Activated CD4-positive, alpha-beta T cell treated with anti-CD3 and anti-CD28 coated beads, Interleukin-2, amount 10 ng/mL, durations not matched to agents 24 days and 14 days (primary cell): ENCODE measurements at places on chromosomes 7 and 10.

DNA sequence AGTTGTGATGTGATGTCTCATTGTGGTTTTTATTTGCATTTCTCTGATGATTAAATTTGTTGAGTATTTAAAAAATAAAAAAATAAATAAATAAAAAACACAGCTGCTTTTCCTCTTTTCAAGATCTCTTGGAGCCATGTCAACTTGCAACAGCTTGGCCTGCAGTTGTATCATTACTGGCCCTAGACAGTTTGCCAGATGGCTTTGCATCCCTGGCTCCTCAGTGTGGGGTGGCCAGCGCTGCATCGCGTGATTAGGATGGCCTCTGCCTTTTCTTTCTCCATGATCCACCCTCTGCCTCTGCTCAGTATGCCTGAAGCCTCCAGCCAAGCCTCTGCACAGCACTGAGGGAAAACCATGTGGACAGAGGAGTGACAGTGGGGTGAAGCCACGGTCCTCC lies 96.8 kb downstream of the PPP1R3C start:
- DNase-seq: no peak
- H3K4me3 ChIP-seq: no peak overlapping the region
- H3K27me3 ChIP-seq: peaks cover 2% of the 10 kb centered on the region
- no peak overlapping the region for H3K27ac ChIP-seq
- H3K4me1 ChIP-seq: no peaks in the 10 kb centered on the region

GRCh38 chr7:151432658-151433521 lies 7.1 kb downstream of the CRYGN start:
- H3K4me3 ChIP-seq: peak overlapping the region; percentile 45
- no peaks in the 10 kb centered on the region for H3K36me3 ChIP-seq

GRCh38 chr10:28807760-28808613 lies 130.7 kb downstream of the BAMBI start:
- no peak overlapping the region for H3K27ac ChIP-seq
- H3K4me1 ChIP-seq: no peaks in the 10 kb centered on the region
- no peaks in the 10 kb centered on the region for H3K36me3 ChIP-seq
- peaks cover 19% of the 10 kb centered on the region for H3K27me3 ChIP-seq
- DNase-seq: no peak
- H3K4me3 ChIP-seq: no peak overlapping the region

GRCh38 chr7:4683043-4683883 lies 1.2 kb downstream of the FOXK1 start:
- peaks cover 19% of the 10 kb centered on the region for H3K36me3 ChIP-seq
- peak; percentile 75 for DNase-seq
- H3K4me3 ChIP-seq: peak overlapping the region; percentile 90
- H3K27ac ChIP-seq: peak overlapping the region; percentile 94

DNA sequence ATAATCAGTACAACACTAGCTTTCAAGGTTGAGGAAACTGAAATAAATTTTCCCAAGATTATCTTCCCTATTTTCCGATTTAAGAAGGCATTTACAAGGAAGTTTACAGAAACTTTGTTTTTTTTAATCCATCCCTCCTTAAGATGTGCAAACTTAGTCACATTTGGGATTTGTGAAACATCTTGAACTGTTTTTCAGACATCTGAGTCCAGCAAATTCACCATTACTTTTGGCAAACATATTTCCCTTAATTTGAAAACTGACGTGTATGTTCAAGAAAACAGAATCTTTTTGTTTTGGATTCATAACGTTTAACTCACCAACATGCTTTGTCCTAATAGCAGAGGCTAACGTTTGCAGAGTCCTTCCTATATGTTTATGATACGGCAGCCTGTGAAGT lies 19.5 kb downstream of the GLI3 start:
- H3K27me3 ChIP-seq: peaks cover 4% of the 10 kb centered on the region
- H3K36me3 ChIP-seq: no peaks in the 10 kb centered on the region
- H3K4me3 ChIP-seq: no peak overlapping the region
- no peak overlapping the region for H3K27ac ChIP-seq
- DNase-seq: no peak

GRCh38 chr7:24601600-24601999 lies 28.3 kb downstream of the PALS2 start:
- no peaks in the 10 kb centered on the region for H3K27me3 ChIP-seq
- H3K27ac ChIP-seq: no peak overlapping the region
- H3K4me1 ChIP-seq: peaks cover 4% of the 10 kb centered on the region
- no peak overlapping the region for H3K4me3 ChIP-seq
- H3K36me3 ChIP-seq: peaks cover 17% of the 10 kb centered on the region

GRCh38 chr7:39238234-39238869 lies 260.6 kb downstream of the POU6F2 start:
- no peaks in the 10 kb centered on the region for H3K4me1 ChIP-seq
- H3K27ac ChIP-seq: no peak overlapping the region
- DNase-seq: no peak
- H3K36me3 ChIP-seq: no peaks in the 10 kb centered on the region
- H3K4me3 ChIP-seq: no peak overlapping the region
- H3K27me3 ChIP-seq: no peaks in the 10 kb centered on the region

- H3K4me3 ChIP-seq: no peak overlapping the region
- H3K27ac ChIP-seq: no peak overlapping the region
- no peaks in the 10 kb centered on the region for H3K4me1 ChIP-seq
- H3K36me3 ChIP-seq: no peaks in the 10 kb centered on the region
Measured at GRCh38 chr10:104993085-104993484, 352.0 kb downstream of the SORCS3 start.

DNA sequence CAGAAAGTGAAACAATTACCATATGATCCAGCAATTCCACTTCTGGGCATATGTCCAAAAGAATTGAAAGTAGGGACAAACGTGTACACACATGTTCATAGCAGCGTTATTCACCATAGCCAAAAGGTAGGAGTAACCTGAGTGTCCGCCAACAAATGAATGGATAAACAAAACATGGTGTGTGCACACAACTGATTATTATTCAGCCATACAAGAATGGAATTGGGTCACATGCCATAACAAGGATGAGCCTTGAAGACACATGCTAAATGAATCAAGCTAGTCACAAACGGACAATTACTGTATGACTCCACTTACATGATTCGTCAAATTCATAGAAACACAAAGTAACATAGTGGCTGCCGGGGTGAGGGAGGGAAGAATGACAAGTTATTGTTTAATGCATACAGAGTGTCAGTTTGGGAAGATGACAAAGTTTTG lies 4.1 kb upstream of the OIT3 start:
- no peak overlapping the region for H3K4me3 ChIP-seq
- peaks cover 11% of the 10 kb centered on the region for H3K36me3 ChIP-seq
- peaks cover 3% of the 10 kb centered on the region for H3K27me3 ChIP-seq
- H3K4me1 ChIP-seq: peaks cover 5% of the 10 kb centered on the region

DNA sequence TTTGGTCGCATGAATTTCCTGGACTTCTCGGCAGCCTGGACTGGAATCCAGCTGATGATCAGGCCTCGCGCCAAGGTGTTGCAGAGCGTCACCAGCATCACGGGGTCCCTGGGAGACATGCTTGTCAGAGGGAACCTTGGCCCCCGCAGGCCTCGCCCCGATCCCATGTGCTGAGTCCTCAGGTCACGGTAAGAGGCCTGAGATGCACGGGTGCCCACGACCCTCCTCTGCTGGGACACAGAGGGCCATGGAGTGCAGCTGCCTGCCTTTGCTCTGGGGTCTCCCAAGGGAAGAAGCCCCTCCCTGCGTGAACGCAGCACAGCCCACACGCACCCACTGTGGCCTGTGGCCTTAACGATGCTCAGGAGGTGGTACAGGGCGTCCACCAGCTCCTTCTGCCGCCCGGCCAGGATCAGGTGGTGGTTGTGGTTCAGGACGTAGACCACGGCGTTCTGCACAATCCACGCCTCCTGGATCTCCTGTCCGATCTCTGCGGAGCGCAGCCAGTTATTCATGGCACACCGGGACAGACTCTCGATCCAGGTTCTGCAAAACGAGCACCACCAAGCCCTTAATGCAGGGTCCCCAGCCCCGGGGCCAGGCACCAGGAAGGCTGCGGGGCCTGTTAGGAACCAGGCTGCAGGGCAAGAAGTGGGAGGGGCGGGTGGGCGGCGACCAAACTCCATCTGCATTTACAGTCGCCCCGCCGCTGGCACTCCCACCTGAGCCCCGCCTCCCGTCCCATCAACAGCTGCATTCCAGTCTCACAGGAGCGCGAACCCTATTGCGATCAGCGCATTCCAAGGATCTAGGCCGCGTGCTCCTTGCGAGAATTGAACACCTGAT lies 29.4 kb downstream of the CFAP46 start:
- no peak overlapping the region for H3K27ac ChIP-seq
- DNase-seq: no peak
- no peaks in the 10 kb centered on the region for H3K27me3 ChIP-seq
- no peaks in the 10 kb centered on the region for H3K4me1 ChIP-seq
- no peak overlapping the region for H3K4me3 ChIP-seq
- H3K36me3 ChIP-seq: no peaks in the 10 kb centered on the region

DNA sequence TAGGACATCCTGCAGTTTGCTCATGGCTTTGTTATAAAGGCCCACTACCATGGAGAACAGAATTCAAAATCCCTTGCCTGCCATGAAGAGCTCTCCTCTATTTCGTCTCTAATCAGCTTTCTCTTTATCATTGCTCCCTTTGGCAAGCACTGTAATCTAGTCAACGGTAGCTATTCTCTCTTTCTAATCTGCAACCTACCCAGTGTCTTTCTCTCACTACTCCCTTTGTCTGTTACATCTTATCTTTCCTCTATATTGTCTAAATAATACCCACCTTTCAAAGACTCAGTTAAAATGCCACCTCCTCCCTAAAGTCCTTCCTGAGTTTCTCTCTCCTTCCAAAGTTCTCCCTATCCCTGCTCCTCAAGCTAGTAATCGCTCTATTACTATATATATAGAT lies 108.1 kb downstream of the FZD1 start:
- no peaks in the 10 kb centered on the region for H3K27me3 ChIP-seq
- H3K27ac ChIP-seq: no peak overlapping the region
- H3K4me1 ChIP-seq: no peaks in the 10 kb centered on the region
- no peak overlapping the region for H3K4me3 ChIP-seq
- no peak for DNase-seq

- H3K36me3 ChIP-seq: peaks cover 2% of the 10 kb centered on the region
- no peak overlapping the region for H3K27ac ChIP-seq
- H3K27me3 ChIP-seq: peaks cover 52% of the 10 kb centered on the region
- no peak for DNase-seq
- peaks cover 10% of the 10 kb centered on the region for H3K4me1 ChIP-seq
Measured at GRCh38 chr7:76281706-76282343, 20.6 kb upstream of the HSPB1 start.

DNA sequence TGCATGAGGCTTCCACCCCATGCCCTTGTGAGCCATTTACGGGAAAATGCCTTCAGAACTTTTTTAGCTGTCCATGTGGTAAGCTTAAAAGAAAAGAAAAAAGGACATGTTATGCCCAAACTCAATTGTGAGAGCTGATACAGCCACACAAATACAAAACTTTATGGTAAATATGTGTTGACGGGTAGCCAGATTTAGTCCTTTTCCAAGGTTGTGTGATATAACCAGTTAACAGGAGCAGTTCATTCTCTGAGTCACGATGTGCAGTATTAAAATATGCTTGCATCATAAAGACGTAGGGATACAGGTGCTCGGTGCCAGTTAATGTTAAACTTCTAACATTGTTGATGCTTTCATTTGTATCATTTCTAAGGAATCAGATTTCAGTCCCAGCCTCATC lies 350.4 kb downstream of the DNAJB6 start:
- no peak overlapping the region for H3K4me3 ChIP-seq
- no peak for DNase-seq
- peaks cover 58% of the 10 kb centered on the region for H3K27me3 ChIP-seq
- no peaks in the 10 kb centered on the region for H3K36me3 ChIP-seq
- H3K4me1 ChIP-seq: peaks cover 5% of the 10 kb centered on the region

DNA sequence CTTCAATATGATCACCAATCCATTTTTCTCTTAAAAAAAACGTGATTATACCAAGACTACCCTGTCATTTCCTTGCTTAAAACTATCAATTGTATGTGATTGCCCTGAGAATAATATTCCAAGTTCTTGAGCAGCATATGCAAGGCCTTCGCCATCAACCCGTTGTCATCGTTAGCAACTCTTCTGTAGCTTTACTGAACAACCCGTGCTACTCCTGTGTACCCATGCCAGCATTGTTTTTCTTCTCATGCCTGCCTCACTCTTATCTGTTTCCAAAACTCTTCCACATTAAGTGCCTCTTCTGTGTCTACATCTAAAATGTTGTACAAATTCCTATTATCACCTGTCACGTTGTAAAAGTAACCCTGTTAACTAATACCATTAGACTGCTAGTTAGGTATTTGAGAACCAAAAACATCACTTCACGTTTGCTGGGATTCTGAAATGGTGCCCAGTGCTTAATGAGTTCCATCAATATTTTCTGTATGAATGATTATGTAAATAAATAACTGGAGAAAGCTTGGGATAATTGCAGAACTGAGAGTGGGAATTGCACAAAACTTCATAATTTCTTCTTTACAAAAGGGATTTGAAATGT lies 10.5 kb downstream of the CAV2 start:
- no peak for DNase-seq
- peaks cover 6% of the 10 kb centered on the region for H3K4me1 ChIP-seq
- H3K36me3 ChIP-seq: no peaks in the 10 kb centered on the region
- H3K27me3 ChIP-seq: peaks cover 48% of the 10 kb centered on the region
- no peak overlapping the region for H3K27ac ChIP-seq

DNA sequence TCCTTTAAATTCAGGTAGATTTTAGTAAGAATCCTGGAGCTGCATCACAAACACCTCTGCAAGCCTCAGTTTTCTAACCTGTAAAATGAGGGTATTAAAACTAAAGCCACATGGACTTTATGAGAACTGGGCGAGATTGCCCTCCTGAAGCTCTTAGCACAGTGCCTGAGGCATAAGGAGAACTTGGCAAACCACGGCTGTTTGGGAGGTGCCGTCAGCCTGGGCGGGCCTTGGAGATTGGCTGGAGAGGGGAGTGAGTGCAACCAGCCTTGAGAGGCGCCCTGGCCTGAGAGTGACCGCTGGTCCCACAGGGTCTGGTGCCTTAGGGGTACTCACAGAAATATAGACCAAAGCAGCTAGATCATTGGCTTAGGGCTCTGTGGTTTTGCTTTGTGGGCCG lies 5.4 kb upstream of the TNS3 start:
- H3K4me1 ChIP-seq: no peaks in the 10 kb centered on the region
- no peak for DNase-seq
- H3K36me3 ChIP-seq: no peaks in the 10 kb centered on the region
- peaks cover 14% of the 10 kb centered on the region for H3K27me3 ChIP-seq
- no peak overlapping the region for H3K27ac ChIP-seq
- no peak overlapping the region for H3K4me3 ChIP-seq
